ENCODE measurements at places on chromosomes 4 and X.

DNA sequence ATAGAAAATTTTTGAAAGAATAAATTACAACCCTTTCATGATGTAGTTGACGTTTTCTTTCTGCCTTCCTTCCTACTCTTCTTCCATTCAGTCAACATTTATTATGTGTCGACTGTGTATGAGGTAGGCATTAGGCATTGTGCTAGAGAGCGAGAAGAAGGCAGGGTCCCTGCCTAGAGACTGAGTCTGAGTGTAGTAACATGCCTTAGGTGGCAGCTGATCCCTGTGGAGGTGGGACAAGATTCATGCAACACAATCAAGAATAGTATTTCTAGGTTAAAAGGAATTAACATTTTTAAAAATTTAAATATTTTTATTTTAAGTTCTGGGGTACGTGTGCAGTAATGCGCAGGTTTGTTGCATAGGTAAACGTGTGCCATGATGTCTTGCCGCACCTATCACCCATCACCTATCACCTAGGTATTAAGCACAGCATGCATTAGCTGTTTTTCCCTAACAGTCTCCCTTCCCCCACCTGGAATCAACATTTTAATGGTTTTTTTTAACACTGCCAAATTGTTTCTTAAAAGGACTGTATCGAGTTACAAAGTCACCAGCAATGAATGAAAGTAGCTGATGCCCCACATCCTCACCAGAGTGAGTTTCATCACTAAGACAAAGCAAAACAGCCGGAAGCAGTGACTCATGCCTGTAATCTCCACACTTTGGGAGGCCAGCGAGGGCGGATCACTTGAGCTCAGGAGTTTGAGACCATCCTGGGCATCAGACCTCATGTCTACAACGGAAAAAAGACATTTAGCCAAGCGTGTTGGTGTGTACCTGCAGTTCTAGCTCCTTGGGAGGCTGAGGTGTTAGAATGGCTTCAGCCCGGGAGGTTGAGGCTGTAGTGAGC is 84.0 kb downstream of the WWC2 start:
- DNase-seq: no peak

GRCh38 chr4:155582041-155582440 is 84.6 kb upstream of the GUCY1A1 start:
- no peak for DNase-seq

GRCh38 chrX:95435198-95435597 is 1249.4 kb upstream of the DIAPH2 start:
- DNase-seq: no peak

- no peak for DNase-seq
Measured at GRCh38 chrX:134642386-134642785, 15.9 kb downstream of the PLAC1 start.

DNA sequence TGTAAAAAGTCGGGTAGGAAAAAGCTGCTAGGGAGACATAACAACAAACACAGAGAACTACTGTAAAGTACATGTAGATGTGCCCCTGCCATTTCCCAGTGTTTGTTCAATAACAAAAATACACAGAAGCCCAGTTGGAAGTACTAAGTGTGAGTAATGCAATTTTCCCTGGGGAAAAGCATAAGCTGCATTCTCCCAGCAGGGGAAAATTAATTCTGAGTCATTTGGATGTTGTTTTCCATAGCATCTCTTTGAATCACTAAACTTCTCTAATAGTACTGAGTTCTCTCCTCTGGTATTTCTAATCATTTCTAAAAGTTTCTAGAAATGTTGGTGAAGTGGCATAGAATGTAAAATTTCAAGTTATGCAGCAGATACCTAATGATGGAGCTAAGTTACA is 1114.9 kb downstream of the C4orf33 start:
- DNase-seq: no peak

- no peak for DNase-seq
Measured at GRCh38 chrX:56618323-56618722, 54.9 kb downstream of the UBQLN2 start.

- DNase-seq: no peak
Measured at GRCh38 chr4:148162519-148162918, 279.7 kb downstream of the NR3C2 start.

GRCh38 chr4:7649411-7649740 is 214.6 kb upstream of the PSAPL1 start:
- no peak for DNase-seq

DNA sequence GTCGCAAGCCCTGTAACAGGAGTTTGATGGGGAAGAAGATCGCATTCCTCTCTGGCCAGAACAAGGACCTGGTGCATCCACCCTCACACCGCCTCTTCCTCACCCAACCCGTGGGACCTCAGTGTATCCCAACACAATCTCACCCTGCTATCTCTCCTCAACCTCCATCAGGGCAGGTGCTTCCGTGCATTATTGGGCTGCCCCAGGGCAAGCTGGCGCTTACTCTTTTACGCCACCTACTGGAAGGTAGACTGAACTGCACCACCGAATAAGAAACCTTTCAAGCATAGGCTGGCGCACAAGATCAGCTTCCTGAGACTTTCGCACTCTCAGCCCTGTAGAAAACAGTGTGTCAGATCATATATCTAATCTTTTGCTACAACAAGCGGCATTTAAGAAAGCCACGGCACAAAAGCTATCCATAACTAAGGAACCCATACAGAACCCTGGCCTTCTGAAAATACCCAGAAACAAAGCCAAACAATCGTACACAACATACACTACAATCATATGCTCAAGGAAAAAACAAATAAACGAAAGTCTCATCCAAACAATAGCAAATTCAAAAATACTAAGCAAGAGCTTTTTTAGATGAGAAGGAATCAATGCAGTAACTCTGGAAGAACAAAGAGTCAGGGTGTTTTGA is 209.3 kb downstream of the UGT8 start:
- peak; percentile 6 for DNase-seq

DNA sequence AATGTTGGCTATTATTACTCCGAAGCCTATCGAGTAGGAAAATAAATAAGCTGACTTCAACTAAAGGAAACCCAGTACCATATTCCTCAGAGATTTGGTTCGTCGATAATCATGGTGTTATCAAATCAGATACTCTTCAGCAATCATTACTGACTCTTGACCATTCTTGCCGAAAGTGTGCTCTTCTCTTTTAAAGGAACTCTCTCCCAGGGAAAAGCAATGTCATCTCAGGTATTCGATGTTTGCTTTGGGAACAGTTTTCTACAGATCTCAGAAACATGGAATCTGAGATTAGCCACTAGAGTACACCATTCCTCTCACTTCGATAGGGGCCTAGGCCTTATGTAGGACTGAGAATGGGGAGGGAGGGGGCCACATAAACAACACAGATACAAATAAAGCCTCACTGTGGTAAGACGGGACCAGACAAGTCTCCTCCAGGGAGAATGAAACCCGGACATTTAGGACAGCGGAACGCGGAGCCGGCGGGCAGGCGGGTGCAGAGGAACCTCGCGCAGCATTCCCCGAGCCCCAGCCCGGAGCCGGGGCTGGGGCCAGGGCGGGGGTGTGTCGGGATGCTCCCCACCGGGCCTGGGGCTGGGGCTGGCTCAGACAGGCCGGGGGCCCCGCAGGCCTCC is 581 bp downstream of the DNAJB14 start:
- DNase-seq: no peak

DNA sequence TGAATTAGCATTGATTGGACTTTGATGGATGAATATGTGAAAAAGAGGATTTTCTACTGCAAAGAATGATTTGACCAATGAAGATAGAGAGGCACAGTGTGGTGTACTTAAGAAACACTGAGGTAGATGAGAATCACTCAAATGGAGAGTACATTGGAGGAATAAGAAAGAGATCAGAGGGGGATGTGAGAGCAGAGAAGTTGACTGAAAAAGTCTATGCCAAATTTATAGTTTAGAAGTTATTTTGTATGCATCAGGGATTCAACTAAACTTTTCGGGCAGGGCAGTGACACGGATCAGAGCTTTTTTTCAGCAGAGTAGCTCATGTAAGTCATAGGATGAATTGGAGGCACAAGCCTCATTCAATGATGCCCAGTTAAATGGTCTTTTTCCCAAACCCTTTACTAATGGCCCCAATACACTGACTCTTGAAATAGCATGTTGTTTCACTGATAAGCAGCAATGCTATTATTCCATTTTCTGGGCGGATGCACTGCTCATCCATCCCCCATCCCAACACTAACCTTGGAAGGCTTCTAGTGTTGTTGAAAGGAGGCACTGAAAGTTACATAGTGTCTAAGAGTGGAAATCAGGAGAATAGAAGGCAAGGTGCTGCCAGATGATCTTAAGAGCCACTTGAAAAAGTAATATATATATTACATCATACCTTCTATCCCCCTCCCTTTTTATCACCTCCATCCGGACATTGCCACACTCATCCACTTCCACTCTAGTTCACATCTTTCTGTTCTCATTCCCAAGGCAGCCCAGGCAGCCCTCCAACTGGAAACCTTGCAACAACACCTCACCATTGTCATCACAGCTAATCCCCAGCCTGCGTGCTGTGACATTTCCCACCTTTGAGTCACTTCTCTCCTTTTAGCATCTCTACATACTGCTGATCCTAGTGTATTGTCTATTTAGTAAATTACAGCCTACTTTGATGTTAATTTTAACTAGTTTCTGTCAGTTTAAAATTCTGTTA is 46.1 kb downstream of the ARHGAP24 start:
- no peak for DNase-seq

DNA sequence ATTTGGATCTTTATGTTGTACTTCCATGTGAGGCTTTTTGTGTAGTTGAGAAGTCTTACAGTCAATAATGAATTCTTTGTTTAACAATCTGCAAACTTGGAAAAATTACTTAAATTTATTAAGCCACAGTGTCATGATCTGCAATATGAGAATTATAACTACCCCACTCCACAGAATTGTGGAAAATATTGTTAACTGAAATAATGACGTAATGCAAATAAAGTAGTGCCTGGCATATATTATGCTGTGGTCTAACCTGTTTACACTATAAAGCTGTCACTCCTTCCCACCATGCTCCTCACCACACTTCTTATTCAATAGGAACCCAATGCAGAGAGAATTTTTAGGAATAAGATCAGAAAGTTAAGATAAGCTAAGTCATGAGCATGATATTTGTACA is 632.1 kb upstream of the GALNTL6 start:
- no peak for DNase-seq

GRCh38 chr4:17336524-17336961 is 175.3 kb downstream of the QDPR start:
- DNase-seq: peak; percentile 64

GRCh38 chr4:112031712-112032328 is 113.4 kb upstream of the FAM241A start:
- DNase-seq: no peak

GRCh38 chrX:53969540-53969939 is 74.7 kb downstream of the PHF8 start:
- no peak for DNase-seq

- DNase-seq: no peak
Measured at GRCh38 chr4:128813965-128814364, 4.5 kb downstream of the JADE1 start.

DNA sequence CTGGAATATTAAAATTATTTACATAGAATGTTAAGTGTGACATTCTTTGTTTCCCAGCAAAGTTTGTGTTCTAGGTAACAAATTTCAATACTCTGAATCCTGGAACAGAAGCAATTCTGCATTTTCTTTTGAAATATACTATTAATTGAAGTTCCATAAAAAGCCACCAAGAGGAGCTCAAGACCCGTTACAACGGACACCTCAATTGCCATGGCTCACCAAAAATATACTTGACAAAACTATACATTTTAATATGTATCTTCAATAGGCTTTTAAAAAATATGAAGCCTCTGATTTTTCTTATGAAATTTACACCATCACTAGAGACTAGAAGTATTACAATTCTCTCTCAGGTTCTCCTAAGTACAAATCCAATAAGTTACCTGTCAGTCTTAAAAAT is 111.4 kb downstream of the NYX start:
- no peak for DNase-seq

DNA sequence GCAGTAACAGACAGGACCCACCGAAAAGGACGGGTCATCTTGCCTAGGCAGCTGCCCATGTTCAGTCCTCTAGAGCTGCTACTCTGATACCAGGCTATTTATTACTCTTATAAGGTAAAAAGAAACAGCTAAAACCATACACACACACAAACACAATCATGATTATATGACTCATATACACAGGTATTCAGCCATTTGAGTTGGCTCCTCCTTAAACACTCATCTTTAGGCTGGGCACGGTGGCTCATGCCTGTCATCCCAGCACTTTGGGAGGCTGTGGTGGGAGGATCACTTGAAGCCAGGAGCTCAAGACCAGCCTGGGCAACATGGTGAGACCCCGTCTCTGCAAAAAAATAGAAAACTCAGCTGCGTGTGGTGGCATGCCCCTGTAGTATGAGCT is 76.6 kb downstream of the F11 start:
- DNase-seq: no peak

DNA sequence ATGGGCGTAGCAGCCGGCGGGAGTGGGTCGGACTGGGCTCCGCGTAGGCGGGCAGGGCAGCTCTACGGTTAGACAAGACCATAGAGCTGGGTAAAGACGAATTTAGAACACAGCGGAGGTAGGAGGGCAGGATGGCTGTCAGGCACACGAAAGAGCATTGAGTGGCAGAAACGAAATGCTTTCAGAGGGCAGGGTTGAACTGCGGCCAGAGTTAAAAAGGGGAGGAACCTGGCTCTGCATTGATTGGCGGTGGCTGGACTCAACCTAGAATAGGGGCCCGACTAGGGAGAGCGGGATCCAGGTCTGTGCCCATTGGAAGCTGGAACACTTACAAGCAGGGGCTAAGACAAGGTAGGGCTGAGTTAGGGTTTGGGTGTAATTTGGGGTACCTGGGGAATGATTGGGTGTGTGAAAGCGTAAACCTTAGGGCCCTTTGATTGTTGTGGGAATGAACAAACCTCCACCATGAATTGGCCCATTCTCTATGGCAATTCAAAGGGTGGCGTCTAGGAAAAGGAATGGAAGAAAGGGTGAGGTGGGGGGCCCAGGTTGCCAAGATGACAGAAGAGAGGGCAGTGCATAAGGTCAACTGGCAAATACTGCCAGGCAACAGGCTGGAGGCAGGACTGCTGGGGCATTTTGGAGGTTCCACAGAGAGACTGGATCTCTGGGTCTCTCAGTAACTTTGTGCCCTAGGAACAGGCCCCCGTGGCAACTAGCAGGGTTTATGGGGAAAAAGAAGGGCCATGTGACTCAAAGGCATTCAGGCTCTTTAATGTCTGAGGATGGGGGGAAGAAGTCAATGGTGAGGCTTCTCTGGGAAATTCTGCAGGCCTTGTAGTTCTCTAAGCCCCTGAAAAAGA is 911 bp upstream of the ELK1 start:
- no peak for DNase-seq

DNA sequence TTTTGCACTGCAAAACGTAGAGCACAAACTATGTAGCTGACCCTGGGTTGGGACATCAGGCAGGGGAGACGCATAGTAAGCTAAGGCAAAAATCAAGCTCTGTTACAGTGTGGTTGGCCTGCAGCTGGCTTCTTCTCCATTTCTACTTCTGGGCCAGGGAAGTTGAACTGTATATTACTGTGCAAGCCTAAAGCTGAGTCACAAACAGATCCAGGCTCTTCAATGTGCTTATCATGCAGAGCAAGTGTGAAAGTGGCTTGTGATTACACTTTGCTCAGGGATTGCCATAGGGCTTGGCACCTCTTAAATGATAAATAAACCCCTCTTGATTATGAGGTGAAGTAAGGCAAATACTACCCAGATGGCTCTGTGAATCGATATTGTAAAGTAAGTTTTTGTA is 40.5 kb downstream of the CLDN34 start:
- no peak for DNase-seq

- no peak for DNase-seq
Measured at GRCh38 chrX:68931345-68931744, 102.5 kb downstream of the EFNB1 start.

- no peak for DNase-seq
Measured at GRCh38 chrX:1274786-1275185, 6.2 kb downstream of the CSF2RA start.

Measured in stimulated activated CD4-positive, alpha-beta T cell treated with anti-CD3 and anti-CD28 coated beads, Interleukin-1b, Interleukin-23, amount 100 ng/mL, for 4 hours (primary cell).